ENCODE measurements at places on chromosomes 16 and 17. TPM values are rescaled to one million over a fixed set of nuclear protein-coding genes. Genes with fewer than 3 reads are reported as not detected.

GRCh38 chr16:88430524-88431446 is 22.3 kb upstream of the ZFPM1 start:
- no peak for DNase-seq

The ALOX12B gene
- total RNA-seq = not detected

The WFDC1 gene
- total RNA-seq = 48.7 TPM

The TRIM72 gene
- total RNA-seq = 0.05 TPM

DNA sequence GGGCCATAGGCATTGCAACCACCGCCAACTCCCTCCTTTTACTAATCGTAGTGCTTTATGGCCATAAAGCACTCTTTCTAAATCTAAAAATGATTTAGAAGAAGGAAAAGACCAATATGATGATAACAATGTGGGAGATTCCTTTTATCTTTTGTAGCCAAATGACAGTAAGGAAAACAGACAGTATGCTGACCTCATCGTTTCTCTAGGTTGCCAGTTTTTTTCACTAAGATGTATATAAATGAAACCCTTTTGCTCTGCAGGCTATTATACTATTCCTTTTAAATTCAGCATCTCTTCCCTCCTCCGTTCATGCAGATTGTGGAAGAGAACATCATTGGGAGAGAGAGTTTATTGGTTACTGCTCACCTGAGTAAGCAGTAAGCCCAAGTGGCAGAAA is 25.3 kb downstream of the OTOA start:
- no peak for DNase-seq

DNA sequence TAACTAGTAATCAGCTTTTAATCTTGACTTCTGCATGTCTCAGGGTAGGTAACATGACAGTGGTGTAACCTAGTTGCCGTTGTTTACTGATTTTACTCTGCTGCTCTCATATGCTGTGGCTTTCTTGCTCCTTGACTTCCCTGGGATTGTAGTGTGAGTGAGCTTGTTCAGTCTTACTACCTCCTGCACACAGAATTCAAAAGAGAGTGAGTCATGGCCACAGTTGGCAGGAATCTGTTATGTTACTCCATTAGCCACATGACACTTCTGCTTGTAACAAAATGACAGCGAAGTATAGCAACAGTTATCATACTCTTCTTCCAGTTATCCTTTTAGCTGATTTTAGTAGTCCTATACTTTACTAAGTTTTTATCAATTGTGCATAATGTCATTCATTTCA is 18.8 kb downstream of the TNRC6A start:
- no peak for DNase-seq

The MT1F gene
- total RNA-seq = 10.6 TPM

- DNase-seq = no peak
These were observed 78.7 kb downstream of the CRISPLD2 start for GRCh38 chr16:84898447-84898846.

The MAP1LC3B gene
- 52.2 TPM for total RNA-seq

- no peak for DNase-seq
These were observed 9.8 kb downstream of the SLC12A3 start for GRCh38 chr16:56874800-56875199.

GRCh38 chr17:6461792-6462524 is 17.7 kb downstream of the PIMREG start:
- no peak for DNase-seq

GRCh38 chr16:8278031-8278580 is 312.2 kb downstream of the TMEM114 start:
- no peak for DNase-seq

DNA sequence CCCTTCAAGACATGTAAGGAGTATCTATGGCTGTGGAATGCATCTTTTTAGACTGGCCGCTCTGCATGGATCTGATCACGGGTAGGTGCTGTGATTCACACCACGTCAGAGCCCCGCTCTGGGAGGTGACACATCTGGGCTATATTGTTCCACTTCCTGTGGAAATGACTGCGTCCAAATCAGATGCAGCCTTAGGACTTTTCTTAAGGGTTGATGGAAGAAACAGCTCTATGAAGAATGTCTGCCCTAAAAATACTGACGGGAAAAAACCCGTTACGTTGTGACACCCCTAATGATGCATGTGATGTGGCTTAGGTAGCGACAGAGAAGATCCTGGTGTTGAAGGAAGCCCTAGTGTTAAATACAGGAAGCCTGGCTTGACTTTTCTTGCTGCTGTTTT is 12.2 kb downstream of the BANP start:
- DNase-seq = no peak

The MT1A gene
- 52.7 TPM for total RNA-seq

Data from posterior vena cava (tissue), 2 donors.